Urothelium cell line (cell line): ENCODE measurements at places on chromosomes 2 and 18.
A peak's percentile ranks its signal among the peaks of the same experiment; 100 is the strongest.

GRCh38 chr2:220574038-220574437 lies 946.6 kb downstream of the SLC4A3 start:
- no peak for DNase-seq

GRCh38 chr2:83081826-83082690 lies 1377.0 kb downstream of the SUCLG1 start:
- peak; percentile 8 for DNase-seq

- DNase-seq, result peak; percentile 39
These were observed at the start of gene CHST9 for GRCh38 chr18:27185025-27185763. Gene CHST9, minus strand, starts transcription at chr18:27185308. Its CDS starts 42,499 bp downstream, at chr18:27142809.

DNA sequence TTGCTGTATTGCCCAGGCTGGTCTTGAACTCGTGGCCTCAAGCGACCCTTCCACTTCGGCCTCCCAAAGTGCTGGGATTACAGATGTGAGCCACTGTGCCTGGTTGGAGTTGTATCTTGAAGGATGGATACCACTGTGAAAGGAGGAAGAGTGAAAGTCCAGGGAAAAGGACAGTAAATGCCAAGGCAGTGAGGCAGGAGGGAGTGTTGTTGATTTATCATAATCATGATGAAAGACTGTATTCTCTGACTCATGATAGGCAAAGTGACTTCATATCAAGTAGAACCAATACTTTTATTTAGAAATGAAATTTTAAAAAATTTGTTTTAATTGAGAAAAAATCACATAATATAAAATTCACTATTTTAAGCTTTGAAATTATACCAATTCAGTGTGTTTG lies 162.3 kb downstream of the ARHGAP28 start:
- no peak for DNase-seq

DNA sequence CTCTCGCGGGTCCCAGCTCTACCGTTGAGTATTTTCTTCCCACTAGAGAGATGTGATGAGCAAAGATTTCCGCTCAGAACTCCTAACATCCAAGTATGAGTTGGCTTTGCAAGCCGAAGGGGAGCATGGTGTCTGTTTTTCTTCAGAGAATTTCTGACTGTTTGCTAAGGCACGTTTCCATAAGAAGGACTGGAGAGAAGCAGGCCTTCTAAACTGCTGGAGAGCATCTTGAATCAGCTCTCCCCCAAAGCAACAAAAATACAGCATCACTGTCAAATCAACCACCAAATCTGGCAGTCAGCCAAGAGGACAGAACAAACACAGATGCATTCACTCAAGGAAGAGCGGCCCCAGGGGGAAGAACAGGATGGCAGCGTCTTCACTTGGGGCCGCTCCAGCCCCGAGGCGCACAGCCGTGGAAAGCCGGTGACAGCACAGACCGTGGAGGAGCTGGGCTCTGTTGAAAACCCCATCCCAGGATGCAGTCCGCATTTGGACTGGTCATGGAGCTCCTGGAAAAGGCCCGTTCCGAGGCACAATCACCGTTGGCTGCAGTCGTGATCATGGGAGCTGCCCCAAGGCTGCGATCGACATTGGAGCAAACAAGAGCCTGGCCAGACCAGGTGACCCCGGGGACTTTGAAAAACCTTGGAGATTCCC lies 101.4 kb downstream of the NFATC1 start:
- no peak for DNase-seq

- DNase-seq, result no peak
These were observed 227.0 kb upstream of the COPS8 start for GRCh38 chr2:236858661-236859060.

DNA sequence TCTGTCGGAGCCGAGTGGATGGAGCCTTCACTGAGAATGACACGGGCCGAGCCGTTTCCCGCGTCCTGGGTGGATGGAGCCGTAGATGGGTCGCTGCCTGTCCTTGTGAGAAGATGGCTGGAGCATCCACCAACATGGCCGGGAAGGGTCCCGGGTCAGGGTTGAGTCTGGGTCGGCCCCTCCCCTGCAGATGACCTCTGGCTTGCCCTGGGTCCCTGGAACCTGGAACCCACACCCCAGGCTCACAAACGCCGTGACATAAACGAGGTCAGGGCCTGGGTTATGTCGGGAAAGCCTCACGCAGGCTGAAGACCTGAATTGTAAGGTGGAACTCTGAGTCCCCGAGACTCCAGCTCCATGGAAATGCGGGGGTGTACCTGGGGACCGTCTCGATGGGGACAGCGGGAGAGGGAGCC lies 94.9 kb downstream of the NFATC1 start:
- DNase-seq, result no peak
